ENCODE measurements at places on chromosomes 2 and 18.

GRCh38 chr2:46615986-46616485, 136.7 kb downstream of the TMEM247 start:
- DNase-seq: no peak

DNA sequence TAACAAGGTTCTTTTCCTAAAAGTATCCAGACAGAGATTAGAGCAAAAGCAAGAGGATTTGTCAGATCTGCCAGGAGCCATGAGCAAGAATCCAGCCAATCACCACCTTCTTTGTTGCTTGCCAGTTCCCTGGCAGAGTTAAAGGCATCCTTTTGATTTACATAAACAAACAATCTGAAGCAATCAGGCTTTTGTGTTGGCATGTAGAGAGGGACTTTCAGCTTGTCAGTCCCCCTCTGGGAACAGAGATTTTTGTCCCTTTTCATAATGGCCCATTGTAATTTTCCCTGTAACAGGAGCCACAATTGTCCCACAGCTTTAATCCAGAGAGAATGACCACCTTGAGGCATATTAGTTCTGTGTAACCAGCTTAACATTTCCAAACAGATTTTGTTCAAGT, at the start of gene ERMN:
Gene ERMN (minus strand): TSS at position 39 of the 400 bp plus-strand sequence. CDS start 182 bp downstream, outside the sequence.
- DNase-seq: no peak

- DNase-seq: no peak
Measured at GRCh38 chr2:33068261-33068660, 121.5 kb downstream of the LTBP1 start.

DNA sequence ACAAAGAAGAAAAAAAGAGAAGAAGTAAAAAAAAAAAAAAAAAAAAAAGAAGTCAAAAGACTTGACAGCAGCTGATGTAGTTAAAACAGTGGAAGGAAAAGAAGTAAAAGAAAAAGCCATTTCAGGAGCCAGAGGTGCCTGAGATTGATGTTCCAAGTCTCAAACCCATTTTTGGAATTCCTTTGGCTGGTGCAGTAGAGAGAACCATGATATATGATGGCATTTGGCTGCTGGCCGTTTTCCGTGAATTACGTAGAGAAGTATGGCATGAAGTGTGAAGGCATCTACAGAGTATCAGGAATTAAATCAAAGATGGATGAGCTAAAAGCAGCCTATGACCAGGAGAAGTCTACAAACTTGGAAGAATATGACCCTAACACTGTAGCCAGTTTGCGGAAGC, 7.6 kb upstream of the CHST10 start:
- DNase-seq: no peak

- no peak for DNase-seq
Measured at GRCh38 chr2:229301237-229301636, 30.1 kb upstream of the PID1 start.

DNA sequence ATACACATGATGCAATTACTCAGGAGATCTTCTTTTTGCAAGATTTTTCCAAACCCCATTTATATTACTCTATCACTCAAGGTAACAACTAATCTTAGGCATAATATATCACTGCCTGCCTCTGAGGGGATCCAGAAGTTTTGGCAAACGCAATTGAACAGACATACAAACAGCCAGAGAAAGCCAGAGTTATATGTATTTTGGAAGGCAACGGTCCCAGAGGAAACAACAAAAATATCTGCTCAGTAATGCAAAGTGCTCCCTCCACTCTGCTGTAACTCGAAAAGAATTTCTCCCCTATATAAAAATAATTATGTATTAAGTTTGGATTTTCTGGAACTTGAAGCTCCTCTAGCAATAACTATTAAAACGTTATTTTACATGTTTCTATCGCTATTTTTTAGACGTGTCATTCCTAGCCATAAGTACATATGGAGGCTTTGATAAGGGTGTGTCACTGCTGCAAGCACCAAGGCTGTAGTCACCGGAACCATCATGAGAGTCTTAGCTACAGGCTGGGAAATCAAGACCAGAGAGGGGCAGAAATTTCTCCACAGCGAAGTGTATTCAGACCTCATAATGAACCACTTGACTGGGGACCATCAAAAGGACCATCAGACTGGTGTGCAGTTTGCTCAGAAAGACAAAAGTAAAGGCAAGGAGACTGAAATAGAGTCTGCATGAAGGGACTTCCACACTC, 3.7 kb upstream of the GKN1 start:
- no peak for DNase-seq

GRCh38 chr2:8481463-8482009, 200.3 kb upstream of the ID2 start:
- no peak for DNase-seq

GRCh38 chr2:11396467-11397445, 52.3 kb upstream of the ROCK2 start:
- no peak for DNase-seq

- DNase-seq: peak; percentile 25
Measured at GRCh38 chr18:24726727-24727492, 266.5 kb downstream of the HRH4 start.

- DNase-seq: no peak
Measured at GRCh38 chr2:7943446-7943845, 738.4 kb upstream of the ID2 start.

DNA sequence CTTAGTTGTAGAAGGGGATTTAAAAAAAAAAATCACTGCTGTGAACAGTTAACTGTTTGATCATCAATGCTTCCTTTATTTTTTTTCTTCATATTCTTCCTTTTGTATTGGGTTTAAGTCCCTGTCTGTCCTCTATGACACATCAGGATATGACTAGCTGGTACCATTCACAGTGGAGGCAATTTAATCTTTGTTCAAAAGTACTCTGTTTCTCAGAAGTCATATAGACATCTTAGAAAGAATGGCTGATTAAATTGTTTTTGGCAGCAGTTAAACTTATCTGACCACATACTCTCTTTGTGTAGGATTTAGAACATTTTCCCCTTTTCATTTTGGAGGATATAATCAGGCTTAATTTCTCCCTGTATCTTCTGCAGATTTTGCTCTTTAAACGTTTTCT, 807.8 kb upstream of the CDH2 start:
- no peak for DNase-seq

- no peak for DNase-seq
Measured at GRCh38 chr2:85748985-85749875, 4.6 kb upstream of the ATOH8 start.

GRCh38 chr2:180662941-180663471, 317.4 kb upstream of the UBE2E3 start:
- DNase-seq: no peak

DNA sequence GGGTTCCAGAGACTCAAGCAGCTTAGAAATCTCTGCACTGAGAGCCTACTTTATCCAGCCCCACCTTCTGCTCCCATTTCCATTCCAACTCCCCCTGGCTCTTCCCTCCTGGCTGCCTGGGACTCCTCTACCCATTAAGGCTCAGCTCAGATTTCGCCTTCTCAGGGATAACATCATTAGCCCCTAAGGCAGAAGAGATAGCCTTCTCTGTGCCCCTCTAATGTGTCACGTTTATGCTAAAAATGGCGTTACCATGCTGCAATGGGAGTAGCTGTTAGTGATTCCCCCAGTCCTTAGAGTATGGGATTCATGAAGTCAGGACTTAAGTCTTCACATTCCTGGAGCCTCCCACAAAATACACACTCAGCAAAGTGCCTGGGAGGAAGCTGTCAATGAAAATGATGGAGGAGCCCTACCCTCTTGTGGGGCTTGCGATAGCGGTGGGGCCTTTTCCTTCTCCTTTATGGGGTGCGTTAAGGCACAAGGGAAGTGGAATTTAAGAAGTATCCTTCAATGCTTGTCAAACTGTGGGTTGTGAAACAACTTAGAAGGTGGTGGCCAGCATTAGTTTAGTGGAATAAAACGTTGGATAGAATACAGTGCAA, 144.7 kb upstream of the COPS8 start:
- no peak for DNase-seq

GRCh38 chr18:13258921-13259320, 40.4 kb downstream of the LDLRAD4 start:
- DNase-seq: no peak

DNA sequence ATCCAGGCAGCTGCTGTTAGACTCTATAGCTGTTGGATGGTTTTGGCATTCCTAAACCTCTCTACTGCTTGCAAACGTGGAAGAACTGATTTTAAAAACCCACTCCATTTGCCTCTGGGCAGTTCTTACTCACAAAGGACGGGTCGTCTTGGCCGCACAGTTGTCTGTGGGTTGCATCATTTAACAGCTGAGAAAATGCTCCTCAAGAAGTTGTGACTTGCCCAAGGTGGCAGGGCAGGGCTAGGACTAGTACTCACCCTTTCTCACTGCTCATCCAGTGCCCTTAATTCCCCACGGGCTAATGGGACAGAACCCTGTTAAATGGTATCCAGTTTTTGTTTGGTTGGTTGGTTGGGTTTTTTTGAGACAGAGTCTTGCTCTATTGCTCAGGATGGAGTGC, 997 bp upstream of the DRC1 start:
- no peak for DNase-seq

GRCh38 chr18:33666915-33667314, 88.9 kb downstream of the ASXL3 start:
- no peak for DNase-seq

DNA sequence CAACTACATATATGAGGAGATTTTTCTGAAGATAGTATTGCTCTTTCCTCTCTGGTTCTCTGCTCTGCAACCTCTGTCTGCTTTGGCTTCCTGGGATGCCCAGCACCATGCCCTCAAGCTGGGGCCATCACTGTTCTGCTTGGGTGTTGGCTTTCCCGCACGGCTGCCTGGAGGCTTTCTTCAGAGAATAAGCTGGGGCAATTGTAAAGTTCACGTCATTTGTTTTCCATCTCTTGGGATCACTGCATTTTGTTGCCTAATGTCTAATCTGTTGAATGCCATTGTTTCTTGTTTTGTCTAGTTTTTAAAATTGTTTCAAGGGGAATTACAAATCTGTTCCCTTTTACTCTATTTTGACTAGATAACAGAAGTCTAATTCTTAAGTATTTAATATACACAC, 437.3 kb upstream of the NRP2 start:
- DNase-seq: no peak

DNA sequence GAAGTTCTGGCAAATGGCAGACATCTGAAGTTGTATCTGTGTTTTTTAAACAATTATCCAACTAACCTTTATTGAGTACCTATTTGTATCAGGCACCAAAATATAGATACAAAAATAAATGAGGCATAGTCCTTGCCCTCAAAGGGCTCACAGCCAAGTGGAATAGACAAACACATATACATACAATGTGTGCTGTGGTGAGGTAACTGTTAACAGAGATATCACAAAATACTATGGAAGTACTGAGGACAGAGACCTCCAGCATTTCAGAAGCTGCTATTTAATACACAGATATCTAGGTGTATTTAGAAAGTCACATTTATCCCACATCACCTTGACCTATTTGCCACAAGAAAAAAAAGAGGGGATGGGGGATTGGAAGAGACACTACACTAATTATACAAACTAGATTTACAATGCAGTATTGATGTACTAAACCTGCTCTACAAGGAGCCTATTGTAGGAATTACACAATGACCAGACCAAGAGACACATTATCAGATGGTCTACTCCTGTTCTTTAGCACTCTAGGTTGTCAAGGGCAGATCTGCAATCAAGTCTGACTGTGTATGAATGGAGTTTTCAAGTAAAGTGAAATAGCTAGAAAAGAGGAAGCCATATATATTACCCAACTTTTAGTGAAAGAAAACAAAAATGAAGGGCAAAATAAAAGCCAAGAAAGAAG, 62.2 kb downstream of the SPIRE1 start:
- DNase-seq: no peak

- no peak for DNase-seq
Measured at GRCh38 chr2:200509235-200509611, 645 bp downstream of the KCTD18 start.

DNA sequence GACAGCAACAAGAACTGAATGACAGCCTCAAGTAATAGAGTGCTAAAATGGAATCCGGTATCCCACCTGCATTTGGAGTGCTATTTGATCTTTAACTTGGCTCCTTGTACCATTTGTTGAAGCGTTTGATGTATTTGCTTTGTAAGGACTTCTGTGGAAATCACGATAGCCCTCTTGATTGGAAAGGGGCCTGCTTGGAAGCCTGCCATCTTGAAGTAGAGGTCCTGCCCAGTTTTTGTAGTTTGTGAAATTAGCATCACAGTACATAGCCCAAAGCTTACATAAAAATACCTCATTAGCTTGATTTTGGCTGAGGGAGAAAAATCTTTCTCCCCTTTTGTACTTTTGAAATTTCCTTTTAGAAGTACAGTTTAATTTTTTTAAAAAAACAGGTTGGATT, 2.7 kb downstream of the CDCA7 start:
- DNase-seq: no peak

DNA sequence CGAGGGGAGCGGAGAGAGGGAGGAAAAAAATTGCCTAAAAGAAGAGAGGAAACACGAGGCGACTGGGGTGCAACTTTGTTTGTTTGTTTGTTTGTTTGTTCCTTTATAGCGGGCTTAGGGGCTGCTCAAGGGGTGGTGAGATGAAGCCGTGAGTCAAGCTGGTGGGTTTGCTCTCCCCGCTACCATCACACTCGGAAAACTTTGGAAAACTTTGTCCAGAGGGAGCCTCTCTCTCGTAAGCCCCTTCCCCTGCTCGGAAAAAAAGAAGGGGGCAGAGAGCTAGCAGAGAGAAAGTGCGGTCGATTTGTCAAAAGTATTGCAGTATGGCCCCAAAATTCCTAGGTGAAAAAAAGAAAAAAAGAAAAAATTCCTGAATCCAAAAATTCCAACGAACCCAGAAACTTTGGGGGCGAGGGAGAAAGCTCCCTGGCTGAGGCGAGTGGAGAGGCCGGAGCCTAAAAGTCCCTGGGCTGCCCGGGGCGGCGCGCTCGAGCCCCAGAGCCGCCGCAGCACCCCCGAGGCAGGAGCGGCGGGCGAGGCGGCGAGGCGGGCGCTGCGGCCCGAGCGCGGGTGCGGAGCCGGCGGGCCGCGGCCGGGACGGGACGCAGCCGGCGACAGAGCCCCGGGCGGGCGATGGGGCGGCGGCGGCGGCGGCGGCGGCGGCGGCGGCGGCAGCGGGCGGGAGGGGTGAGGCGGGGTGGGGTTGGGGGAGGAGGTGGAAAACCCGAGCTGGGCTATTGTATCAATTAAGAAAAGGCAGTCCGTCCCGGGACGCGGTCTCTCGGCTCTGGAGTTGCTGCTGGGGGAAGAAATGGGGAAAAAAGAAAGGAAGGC, 558 bp upstream of the CYP26B1 start:
- DNase-seq: no peak

DNA sequence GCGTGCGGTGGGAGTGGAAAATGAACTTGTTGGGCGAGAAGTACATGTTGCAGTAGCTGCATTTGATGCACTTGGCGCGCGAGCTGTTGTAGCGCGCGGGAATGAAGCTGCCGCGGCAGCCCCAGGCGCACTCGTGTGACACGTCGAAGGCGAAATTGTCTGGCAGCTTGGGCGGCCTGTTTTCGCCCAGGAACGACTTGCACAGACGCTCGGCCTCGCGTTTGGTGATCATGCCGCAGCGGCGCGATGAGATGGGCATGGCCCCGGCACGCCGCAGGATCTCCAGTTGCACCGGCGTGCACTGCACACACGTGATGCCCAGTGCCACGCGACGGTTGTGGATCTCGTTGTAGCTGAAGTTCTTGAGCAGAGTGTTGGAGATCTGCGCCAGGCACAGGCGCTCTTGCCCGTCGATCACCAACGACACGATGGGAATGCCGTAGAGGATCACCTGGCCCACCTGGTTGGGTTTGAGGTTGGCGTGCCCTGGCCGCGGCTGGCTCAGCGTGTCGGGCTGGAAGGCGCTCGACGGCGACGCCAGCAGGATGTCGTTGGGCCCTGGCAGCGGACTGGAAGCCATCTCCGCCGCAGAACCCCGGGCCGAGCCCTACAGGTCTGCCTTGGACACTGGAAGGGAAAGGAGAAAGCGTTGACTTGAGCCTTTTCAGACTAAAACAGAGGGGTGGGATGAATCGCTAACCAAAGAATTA, 2.7 kb downstream of the SKOR2 start:
- DNase-seq: no peak
